Hematopoietic multipotent progenitor cell treated with erythropoietin and hydrocortisone succinate and interleukin-3 and kit ligand, for 4 days (in vitro differentiated cells): ENCODE measurements at places on chromosomes 2 and 18.

GRCh38 chr2:234422981-234423431 lies 73.9 kb downstream of the ARL4C start:
- no peak for DNase-seq

GRCh38 chr18:79690586-79691482 lies 11.2 kb downstream of the CTDP1 start:
- DNase-seq: no peak

- no peak for DNase-seq
Observed at GRCh38 chr2:6052649-6053048, 360.5 kb downstream of the SOX11 start.

DNA sequence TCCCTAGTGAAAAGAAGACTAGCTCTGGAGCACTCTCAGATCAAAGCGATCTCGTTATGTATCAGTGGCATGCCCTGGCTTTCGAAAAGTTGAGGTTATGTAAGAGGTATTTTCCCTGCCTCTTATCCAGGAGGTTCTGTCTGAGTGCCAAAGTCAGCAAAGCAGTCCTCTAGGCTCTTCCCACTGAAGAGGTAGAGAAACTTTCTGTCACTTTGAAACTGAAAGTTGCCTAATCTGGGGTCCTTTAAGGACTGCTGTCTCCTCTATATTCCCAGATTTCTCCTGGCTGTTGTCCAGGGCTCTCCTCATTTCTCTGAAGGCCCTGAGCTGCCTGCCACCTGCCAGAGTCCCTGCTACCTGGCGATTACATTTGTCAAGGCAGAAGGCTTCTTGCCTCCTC lies 96.3 kb downstream of the B3GNT2 start:
- no peak for DNase-seq

DNA sequence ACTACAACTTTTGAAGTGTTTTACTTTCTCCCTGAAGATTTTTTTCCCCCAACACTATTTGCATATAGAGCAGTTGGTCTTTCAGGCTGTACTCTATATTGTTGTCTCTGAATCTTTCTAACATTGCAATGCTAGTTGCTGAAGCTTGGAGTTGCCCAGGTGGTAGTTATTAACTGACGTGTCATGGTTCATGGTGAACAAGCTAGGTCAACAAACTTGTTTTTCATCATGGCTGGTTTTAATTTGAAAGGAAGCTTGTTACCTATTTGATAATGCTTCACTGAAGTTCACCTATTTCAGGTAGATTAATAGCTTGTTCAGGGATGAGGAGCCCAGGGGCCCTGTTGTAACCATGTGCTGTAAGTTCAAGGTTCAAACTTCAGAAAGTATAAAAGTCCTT lies 158.8 kb upstream of the ZEB2 start:
- DNase-seq: no peak

GRCh38 chr2:100407073-100407472 lies 10.4 kb downstream of the CHST10 start:
- no peak for DNase-seq

- DNase-seq: no peak
Observed at GRCh38 chr2:118913131-118913802, 28.7 kb upstream of the MARCO start.

DNA sequence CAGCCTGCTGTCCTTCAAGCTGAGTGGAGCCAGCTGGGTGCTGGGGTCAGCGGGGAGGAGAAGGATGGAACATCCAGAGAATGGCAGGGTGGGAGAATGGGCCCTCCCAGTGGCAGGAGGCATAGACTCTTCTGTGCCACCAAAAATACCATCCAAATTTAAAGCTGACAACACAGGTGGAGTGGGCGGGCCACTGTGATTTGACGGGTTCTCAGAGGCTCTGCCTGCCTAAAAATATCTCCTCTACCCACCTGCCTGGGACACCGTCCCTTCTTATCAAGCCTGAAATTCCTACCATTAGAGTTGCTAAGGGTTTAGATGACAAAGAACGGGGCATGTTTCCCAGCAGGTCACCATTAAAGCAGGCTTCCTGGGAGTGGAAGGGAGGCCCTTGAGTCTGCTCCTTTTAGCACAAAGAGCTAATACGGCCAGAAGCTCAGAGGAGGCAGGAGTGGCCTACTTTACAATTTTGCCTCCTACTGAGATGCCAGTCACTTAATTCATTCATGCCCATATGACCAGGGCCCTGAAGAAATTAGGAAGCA lies 19.8 kb upstream of the MARCHF4 start:
- no peak for DNase-seq

- DNase-seq: no peak
Observed at GRCh38 chr2:3873899-3874298, 170.5 kb downstream of the DCDC2C start.

- DNase-seq: peak; percentile 80
Observed at GRCh38 chr2:230218421-230218820, 1.4 kb downstream of the SP110 start.

- no peak for DNase-seq
Observed at GRCh38 chr2:37614061-37614738, 57.2 kb downstream of the CDC42EP3 start.

DNA sequence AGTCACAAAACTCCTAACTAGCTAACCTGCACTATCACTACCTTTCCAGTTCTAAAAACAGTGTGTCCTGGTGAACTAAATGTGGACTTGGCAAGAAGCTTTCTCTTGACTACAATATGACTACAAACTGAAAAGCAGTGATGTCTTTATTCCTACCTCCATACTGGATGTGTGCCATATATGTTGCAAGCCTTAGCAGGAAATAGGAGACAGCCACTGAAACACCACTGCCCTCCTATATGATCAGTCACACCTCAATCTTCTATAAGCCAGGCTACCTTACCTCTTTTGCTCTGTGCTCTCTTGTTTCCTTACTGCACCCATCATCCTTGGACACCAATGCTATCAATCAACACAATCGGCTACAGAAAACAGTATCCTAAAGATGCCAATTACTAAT lies 34.1 kb downstream of the SS18 start:
- DNase-seq: no peak

GRCh38 chr18:75167137-75167536 lies 41.8 kb downstream of the PTGR3 start:
- no peak for DNase-seq

GRCh38 chr2:187900021-187900420 lies 345.8 kb upstream of the TFPI start:
- no peak for DNase-seq

- peak; percentile 83 for DNase-seq
Observed at GRCh38 chr2:240568678-240569522, 616 bp downstream of the RNPEPL1 start.

GRCh38 chr2:58039170-58039611 lies 7.4 kb upstream of the VRK2 start:
- peak; percentile 88 for DNase-seq

DNA sequence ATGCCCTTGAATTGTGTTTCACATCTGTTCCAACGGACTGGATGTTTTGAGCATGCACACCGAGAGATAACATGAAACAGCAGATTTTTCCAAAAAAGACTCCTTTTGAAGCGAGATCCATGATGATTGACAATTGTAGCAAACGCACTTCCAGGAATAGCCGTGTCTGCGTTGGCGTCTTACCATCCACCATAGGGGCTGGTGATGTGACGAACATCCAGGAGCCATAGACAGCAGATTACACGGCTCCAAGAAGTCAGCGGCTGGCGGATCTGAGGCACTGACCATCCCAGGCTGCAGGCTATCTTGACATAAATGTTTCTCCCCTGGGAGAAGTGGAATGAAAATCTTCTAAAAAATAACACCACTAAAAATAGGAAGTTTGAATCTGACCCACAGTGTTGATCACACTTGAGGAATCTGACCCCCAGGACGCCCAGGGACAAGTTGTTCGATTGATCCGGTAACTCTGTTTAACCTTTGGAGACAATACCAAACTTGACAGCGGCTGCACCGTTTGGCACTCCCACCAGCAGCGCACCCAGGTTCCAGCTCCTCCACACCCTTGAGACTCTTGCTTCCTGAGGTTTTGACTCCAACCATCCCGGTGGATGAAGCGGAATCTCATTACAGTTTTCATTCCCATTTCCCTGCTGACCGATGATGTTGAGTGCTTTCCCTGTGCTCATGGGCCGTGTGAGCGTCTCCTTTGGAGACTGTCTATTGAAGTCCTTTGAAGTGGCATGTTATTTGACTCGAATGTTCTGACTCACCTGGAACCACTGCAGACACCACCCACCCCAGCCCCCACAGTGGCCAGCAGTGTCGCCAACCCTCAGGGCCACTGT lies 140.0 kb upstream of the GPC1 start:
- DNase-seq: no peak

DNA sequence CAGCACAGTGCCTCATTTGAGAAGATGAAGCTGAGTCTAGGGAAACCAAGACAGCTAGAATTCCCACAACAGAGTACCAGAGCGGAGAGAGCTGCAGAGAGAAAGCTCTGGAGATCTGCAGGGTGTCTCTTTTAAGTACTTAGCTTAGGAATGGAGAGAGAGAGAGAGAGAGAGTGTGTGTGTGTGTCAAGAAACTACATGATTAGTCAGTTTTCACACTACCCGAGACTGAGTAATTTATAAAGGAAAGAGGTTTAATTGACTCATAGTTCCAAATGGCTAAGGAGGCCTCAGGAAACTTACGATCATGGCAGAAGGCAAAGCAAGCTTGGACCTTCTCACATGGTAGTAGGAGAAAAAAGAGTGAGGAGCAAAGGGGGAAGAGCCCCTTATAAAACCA lies 64.0 kb downstream of the HIBCH start:
- no peak for DNase-seq
